ENCODE measurements at places on chromosomes 7 and 10.

- no peak for DNase-seq
Observed at GRCh38 chr10:118369641-118370205, 27.6 kb upstream of the FAM204A start.

DNA sequence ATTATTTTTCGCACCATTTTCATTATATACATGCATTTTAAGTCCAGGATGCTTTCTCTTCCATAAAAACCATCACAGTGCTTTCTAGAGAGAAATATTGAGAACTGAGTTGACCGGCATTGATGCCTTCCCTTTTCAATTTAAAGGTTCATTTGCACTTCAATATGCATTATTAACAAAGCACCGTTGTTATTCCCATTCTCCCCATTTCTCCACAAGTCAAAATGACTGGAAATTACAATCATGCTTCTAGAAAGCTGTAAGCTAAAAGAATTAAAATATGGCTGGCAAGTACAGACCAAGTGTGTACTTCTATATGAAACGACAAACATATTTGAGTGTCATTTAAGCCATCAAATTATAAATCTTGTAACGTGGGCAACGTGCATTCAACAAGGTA, 219.5 kb downstream of the FANK1 start:
- DNase-seq, result no peak

- DNase-seq, result peak; percentile 39
Observed at GRCh38 chr7:1532456-1533254, 2.2 kb downstream of the MAFK start.

- no peak for DNase-seq
Observed at GRCh38 chr7:128894101-128894440, 16.4 kb downstream of the KCP start.

- DNase-seq, result no peak
Observed at GRCh38 chr7:41912851-41913567, 210.1 kb upstream of the INHBA start.

DNA sequence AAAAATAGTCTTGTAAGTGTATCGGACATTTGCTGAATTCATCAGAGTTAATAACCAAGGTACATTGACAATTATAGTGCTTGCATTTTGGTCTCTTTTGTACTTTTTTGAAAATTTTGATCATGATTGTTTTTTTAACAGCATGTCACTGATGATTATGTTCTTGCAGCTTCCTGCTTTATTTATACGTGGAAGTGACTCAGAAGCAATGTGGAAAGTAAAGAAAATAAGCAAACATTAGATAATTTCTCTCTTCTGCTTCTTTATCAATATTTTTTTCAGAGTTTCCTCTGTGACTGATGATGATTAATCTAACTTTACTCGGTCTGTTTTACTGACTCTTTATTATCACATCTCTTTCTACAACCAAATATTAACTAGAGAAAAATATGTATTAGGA, 1351.9 kb downstream of the REEP3 start:
- DNase-seq, result no peak

DNA sequence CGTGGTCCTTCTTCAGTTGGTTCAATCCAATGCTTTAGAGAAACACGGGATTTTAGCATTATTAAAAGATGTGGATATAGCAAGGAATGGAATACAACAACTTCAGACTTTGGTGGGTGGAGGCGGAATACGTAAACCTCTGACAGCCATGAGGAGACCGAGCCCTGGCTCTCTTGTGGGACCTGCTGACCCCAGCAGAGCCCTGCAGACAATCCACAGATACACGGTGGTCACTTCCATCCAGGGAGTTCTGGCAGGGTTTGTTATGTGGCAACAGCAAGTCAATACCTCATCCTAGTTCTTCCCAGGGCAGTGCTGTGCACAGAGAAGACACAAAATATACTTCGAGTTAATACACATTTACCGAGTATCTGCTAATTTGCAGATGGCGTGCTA, 118.5 kb upstream of the DIP2C start:
- no peak for DNase-seq

DNA sequence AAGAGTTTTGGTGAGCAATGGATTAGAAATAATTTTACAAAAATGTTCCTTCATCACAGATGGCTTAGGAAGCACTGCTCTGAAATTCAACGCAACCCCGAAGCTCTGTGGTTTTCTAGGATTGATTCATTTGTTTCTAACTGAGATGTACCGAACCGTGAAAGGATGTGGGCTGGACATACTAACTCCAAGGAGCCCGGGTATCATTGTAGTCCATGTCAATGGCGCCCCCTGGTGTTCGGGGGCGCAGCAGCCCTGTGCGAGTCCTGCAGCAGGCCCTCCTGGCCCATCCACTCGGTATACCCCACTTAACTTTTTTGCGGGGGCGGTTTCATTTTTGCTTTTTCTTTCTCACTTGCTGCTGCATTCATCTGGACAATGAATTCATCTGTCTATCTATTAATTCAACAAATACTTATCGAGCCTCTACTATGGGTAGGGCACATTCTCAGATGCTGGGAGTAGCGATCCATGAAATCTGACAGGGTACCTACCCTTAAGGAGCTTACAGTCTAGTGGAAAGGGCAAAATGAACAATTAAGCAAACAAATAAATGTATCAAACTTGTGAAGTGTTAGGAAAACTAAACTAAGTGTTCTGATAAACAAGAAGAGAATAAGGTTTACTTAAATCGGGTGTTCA, 25.2 kb upstream of the ITPRID1 start:
- no peak for DNase-seq

- no peak for DNase-seq
Observed at GRCh38 chr10:71007516-71007915, 119.2 kb upstream of the PCBD1 start.

- no peak for DNase-seq
Observed at GRCh38 chr10:56632537-56632936, 271.5 kb upstream of the ZWINT start.

DNA sequence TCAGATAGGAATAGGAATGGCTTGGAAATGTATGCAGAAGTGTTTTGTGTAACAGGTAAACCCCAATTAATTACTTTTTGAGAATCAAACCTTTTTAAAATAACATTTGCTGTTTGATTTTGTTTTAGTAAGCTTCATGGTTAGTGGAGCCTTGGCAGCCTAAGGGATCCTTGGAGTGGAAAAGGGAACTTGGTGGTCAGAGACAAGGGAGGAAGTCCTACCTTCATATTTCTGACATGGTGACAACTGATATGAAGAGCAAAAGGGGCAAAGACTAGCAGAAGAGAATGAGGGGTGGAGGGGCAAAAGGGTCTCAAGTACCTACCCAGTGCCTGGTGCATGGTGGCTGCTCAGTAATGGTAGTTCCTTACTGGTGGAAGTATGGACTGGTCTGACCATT, 32.3 kb downstream of the AHCYL2 start:
- DNase-seq, result no peak

- no peak for DNase-seq
Observed at GRCh38 chr10:18158773-18159265, 18.6 kb downstream of the CACNB2 start.

GRCh38 chr7:90401989-90402388, 1.3 kb upstream of the CLDN12 start:
- no peak for DNase-seq

DNA sequence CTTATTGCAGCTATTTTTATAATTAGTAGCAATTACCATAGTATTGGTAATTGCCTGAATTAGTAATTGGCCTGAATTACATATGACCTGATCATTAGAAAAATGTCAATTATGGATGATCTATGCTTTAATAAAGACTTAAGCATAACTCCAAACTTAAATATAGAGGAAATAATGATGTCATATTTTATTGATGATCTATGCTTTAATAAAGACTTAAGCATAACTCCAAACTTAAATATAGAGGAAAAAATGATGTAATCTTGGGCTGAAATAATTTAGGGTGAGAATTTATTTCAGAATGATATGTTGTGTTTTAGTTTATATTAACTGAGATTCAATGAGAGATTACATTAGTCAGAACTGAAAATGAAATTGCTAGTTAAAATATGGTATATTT, 266.0 kb upstream of the DKK1 start:
- no peak for DNase-seq

DNA sequence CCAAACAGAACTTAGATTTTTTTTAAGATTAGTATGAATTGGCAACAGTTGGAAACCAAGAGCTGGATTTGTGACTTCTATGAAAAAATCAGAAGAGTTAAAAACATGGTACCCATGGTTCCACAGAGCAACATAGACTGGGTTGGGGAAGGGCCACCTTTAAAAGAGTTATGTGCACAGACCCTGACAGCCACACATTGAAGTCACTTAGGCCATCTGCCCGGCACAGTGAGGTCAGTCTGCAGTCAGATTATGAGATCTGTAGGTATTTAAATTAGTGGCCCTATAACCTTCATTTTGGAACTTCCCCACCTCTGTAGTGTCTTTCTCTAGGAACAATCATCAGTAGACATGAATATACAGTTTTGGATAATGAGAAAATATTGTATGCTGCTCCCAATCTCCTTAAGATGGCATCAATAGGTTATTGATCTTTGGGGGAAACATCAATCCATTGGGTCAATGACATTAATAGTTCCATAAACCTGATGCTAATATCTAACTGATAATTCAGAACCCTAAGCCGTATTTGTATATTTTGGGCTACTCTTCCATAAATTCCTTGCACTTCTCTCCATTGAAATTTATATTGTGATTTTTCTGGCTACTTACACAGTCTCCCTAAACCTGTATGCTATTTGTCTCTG, 7.0 kb downstream of the ANKRD1 start:
- DNase-seq, result no peak

DNA sequence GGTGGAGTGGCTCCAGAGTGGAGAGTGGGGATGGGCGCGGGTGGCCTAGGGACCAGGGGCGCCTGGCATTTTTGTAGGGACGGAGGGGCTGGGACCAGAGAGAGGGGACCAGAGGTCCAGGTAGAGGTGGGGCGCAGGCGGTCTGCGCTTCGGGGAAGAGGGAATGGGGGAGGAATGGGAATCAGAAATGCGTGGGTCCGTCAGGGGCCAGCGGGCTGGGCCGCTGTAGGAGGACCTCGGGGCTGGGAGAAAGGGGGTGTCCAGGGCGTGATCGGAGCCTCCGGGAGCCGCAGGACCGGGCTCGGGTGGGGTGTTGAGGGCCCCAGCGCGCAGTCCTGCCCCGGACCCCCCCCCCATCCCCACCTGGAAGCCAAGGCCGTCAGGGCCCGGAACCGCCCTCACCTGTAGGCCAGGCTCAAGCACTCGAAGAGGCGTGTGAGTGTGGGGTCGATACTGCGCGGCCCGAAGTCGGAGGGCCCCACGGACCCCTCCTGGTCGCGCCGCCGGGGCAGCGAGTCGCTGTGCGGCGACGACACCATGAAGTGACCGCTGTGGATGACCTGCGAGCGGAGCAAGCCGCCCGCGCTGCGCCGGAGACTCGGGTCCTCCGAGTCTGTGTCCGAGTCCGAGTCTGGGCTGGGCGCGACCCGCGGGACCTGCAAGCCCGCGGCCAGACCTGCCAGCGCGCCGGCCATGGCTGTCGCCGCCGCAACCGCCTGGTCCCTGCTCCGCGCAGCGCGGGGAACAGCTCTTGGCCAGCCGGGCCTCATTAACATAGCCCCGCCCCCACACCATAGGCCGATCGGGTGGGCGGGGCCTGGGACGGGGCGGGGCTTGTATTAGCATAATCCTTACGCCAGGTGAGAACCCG, at the start of gene MLXIPL:
Gene MLXIPL (minus strand): TSS at position 725 of the 871 bp plus-strand sequence. CDS start 30 bp downstream, at position 695.
- peak; percentile 16 for DNase-seq

GRCh38 chr10:14683256-14683655, 91.4 kb downstream of the FAM107B start:
- no peak for DNase-seq

DNA sequence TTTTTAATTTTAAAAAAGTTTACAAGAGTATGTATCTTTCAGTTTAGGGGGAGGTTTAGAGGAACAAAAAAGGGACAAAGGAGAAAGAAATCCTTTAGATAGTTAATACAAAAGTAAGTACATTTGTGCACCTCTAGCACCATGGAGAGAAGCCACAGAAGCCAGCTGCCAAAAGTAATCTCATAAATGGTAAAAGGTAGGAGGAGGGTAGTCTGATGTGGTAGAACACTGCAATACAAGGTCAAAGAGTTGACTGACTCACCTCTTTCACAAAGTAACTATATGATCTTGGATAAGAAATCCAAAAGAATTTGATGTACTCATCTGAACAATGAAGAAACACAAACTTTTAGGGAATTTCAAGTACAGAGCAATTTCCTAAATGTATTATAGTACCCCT, 68.1 kb downstream of the CNOT4 start:
- no peak for DNase-seq

GRCh38 chr10:22712956-22713852, 1.2 kb downstream of the PIP4K2A start:
- no peak for DNase-seq

GRCh38 chr7:78620920-78621319, 822.3 kb downstream of the PHTF2 start:
- DNase-seq, result no peak

GRCh38 chr10:97913193-97913592, 63.5 kb downstream of the GOLGA7B start:
- no peak for DNase-seq

DNA sequence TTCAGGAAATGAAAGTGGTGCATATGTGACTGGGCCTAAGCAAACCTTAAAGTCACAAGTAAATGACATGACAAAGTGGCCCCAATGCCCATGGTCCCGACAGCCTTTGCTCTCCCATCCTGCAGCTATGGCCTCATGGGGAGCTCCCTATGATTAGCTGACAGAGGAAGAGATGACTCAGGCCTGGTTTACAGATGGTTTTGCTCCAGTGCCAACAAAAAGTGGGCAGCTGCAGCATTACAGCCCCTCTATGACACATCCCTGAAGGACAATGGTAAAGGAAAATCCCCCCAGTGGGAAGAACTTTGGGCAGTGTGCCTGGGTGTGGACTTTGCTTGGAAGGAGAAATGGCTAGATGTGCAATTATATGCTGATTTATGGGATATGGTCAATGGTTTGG, 105.1 kb upstream of the ADCY1 start:
- DNase-seq, result no peak

- DNase-seq, result no peak
Observed at GRCh38 chr10:36424502-36424901, 700.9 kb upstream of the ANKRD30A start.

- no peak for DNase-seq
Observed at GRCh38 chr10:121941532-121941931, 13.7 kb upstream of the ATE1 start.

GRCh38 chr10:4186849-4187540, 402.0 kb upstream of the KLF6 start:
- no peak for DNase-seq

DNA sequence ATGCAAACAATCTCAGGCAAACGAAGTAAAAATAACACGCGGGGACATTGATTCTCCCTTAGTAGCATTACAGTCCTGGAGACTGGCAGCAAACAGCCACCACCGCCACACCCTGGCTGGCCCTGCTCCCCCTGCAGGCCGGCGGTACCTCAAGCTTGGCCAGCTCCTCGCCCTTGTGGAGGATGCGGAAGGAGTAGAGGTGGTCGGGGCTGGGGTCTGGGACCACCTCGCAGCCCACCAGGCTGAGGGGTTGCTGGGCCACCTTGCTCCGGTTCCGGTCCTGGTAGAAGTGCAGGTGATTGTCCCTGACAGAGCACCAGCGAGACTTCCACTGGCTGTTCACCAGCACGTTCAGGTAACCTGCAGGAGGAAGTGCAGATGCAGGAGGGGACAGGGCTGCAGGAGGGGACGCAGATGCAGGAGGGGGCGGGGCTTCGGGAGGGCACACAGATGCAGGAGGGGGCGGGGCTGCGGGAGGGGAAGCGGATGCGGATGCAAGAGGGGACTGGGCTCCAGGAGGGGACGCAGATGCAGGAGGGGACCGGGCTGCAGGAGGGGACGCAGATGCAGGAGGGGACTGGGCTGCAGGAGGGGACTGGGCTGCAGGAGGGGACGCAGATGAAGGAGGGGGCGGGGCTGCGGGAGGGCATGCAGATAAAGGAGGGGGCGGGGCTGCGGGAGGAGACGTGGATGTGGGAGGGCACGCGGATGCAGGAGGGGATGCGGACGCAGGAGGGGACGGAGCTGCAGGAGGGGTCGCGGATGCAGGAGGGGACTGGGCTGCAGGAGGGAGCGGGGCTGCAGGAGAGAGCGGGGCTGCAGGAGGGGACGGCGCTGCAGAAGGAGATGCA, 65.7 kb downstream of the VWA2 start:
- peak; percentile 22 for DNase-seq

Measured in stimulated activated CD8-positive, alpha-beta memory T cell treated with anti-CD3 and anti-CD28 coated beads, Interleukin-12 subunit alpha, Interleukin-12 subunit beta, amount 100 ng/mL, for 4 hours (primary cell).